ENCODE measurements at places on chromosomes 13 and 19. TPM values are rescaled to one million over a fixed set of nuclear protein-coding genes. Genes with fewer than 3 reads are reported as not detected.

The ZNF83 gene
- 31.9 TPM for total RNA-seq

The PLIN3 gene
- total RNA-seq = 157 TPM

The ZNF723 gene
- total RNA-seq = not detected

The IL12RB1 gene
- 0.36 TPM for total RNA-seq

The ZNF578 gene
- total RNA-seq = not detected

The ADPRHL1 gene
- 4.8 TPM for total RNA-seq

The ZNF541 gene
- 0.15 TPM for total RNA-seq

The CPB2 gene
- 0.28 TPM for total RNA-seq

The C19orf85 gene
- not detected for total RNA-seq

The LIG4 gene
- 8.2 TPM for total RNA-seq

DNA sequence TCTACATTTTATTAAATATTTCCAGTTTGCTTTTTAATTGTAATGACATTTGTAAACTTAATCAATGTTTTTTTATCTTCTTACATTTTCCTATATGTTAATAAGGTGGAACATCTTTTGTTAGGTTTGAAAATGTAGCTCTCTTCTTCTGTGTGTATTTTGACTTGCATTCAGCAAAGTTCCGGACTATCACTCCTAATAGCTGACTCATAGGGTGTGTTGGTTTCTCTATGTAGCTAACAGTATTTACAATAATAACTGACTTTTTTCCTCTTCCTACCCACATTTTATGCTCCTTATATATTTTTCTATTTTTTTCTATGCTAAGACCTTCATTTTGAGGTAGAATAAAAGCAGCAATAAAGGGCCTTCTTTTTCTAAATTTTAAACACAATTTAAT is 28.1 kb downstream of the MYO16 start:
- no peak for DNase-seq

DNA sequence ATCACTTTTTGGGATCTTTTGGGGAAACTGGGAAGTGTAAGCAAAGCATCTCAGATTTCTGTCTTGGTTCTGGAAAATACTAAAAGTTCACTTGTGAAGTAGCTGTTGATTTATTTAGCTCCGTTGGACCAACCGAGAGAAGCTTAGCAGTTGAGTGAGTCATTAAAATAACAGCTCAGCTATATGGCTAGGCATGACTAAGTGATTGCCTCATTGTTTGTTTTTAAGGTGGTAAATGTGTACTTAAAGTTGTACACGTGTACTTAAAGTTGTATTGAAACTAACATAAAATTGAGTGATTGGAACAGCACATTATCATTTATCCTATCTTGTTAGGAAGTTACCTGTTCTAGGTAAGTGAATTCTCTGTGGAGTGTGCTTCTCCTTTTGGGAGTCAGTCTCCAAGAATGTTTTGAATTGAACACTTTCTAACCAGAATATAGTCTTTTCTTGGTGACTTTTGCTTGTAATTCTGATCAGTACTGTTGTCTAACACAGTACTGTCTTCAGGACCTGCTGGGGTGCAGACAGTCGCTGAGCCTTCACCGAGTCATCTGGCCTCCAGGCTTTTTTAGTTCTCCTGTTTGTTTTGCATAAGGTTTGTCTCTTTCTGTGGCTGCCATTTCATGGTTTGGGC is 2.9 kb upstream of the DCUN1D2 start:
- DNase-seq = peak; percentile 79

DNA sequence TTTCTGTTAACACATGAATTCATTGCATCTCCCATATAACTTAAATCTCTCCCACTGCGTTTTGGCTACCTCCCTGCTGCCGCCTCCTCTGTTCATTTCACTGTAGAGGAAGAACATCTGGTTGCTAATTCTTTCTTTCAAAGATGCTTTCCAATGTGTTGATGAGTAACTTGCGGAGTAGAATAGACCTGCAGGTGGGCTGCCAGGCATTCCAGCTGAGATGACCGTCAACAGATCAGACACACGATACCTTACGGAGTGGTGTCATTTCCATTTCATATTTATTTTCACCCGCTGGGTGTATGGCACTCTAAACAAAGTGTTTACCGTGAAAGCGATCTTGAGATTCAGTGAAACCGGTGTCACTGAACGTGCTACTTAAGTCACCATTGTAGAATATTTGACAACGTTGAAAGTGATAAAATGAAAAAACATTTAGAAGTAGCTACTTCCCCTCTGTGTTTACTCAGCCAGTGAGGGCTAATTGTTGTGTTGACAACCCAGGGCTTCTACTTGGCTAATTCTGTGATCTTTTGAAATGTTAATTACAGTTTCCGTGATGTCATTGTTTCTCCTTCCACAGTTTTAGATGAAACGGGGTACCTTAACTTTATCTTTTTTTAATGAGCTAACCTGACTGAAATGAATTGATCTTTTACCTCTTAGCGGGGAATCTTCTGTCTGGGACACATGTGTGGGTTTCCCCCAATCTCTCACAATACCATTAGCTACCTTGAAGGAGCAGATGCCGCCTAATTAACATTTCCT is 228.5 kb upstream of the ARGLU1 start:
- DNase-seq = no peak

DNA sequence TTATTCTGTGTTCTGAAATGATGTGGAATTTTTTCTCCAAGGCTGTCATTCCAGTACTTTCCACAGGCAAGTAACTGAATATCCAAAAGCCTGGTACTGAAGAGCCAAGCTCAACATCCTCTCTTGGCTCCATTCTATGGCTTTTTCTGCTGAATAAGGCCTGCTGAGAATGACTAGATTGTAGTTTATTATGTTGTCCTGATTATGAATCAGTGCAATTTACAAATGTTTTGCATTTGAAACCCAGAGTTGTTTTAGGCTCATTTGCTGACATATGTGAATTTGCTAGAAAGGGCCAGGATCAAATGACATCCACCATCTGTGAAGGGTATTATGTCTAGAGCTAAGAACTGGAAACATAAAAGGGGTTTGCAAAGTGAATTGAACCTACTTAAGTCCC is 596.6 kb downstream of the KCTD12 start:
- DNase-seq = no peak

DNA sequence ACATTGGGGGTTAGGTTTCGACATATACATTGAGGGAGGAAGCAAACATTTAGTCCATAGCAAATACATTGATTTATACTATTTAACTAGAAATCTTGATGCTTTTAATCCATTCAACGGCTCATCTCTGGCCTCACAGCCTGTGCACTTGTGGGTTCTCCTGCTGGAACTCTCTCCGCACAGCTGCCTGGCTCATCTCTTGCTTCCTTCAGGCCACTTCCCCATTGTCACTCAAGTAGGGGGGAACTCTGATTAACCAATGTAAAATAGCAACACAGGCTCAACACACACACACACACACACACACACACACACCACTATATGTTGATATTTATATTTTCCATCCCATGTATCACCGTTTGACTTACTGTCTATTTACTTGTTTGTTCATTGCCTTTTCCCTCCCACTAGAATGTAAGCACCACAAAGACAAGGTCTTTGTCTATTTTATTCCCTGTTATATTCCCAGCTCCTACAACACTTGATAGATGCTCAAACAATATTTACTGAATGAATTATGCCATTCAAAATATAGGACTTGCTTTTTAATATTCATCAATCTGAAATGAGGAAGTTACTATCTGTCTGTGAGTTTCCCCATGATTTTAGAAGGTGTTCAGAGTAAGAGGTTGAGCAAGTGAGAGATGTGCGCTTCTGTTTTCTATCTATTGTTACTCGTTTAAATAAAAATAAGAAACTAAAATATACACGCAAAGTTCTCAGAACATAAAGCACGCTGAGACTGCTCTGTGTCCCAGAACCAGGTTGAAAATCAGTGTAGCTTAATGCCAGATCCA is 29.8 kb upstream of the PABPC3 start:
- DNase-seq = no peak

DNA sequence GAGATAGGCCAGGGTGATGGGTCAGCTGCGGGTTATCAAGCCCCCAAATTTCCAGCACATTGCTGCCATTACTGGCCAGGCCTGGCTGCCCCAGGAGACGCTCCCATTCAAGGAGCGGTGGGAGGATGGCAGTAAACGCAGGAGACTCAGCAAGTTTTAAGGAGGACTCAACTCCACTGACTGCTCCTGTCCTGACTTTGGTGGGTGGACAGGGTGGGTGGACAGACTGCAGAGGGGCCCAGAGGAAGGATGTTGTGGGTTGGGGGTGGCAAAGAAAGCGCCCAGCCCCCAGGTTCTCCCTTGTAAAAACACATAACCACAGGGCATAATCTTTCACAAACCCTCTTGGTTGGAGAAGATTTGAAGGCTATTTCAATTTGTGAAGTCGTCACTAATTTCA is 4.4 kb downstream of the GJB6 start:
- no peak for DNase-seq

GRCh38 chr19:887072-887471 is 5.9 kb downstream of the MED16 start:
- no peak for DNase-seq

DNA sequence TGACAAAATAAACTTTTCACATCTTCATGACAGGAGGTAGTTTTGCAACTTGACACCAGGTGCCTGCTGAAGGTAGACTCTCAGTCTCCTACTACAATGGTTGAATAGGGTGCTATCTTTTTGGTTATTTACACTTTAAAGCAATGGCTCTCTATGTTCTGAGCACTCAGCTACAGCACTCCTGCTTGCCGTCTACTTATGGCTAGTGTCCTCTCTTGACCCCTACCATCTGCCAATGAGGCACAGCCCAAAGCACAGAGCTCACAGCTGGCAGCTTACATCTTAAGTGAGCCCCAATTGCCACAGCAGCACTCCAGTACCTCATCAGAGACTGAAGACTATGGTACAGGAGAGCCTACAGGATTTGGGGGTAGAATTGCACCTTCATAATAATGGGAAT is 11.4 kb downstream of the ZNF708 start:
- DNase-seq = no peak

GRCh38 chr13:93726173-93726957 is 499.8 kb downstream of the GPC6 start:
- DNase-seq = no peak

DNA sequence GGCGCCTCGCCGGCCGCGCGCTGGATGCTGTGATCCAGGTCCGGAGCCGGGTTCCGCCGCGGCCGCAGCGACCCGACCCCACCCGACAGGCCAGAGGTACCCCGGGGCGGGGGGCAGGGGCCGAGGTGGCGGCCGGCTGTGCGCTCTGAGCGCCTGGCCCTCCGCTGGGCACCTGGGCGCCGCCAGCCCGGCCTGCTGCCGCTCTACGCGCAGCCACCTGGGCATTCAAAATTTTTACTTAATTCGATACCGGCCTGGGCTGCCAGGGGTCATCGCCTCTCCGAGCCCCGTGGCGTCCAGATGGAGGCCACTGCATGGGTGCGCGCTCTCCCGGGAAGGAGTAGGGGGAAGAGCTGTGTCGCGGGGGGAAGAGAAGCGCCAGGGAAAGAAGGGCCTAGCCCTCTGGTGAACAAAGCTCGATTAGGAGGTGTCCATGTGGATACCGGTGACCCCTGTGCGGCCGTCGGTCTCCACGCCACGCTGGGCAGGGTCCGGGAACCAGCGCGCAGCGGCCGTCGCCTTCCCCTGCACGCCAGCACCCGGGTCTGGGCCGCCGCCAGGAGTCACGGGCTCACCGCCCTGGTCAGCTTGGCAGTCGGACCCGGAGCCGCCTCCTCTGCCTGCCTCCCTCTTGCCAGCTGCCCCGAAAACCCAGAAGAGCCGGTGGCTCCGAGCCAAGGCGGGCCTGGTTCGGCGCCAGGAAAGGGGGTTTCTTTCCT is 666 bp downstream of the BIVM start:
- DNase-seq = no peak

DNA sequence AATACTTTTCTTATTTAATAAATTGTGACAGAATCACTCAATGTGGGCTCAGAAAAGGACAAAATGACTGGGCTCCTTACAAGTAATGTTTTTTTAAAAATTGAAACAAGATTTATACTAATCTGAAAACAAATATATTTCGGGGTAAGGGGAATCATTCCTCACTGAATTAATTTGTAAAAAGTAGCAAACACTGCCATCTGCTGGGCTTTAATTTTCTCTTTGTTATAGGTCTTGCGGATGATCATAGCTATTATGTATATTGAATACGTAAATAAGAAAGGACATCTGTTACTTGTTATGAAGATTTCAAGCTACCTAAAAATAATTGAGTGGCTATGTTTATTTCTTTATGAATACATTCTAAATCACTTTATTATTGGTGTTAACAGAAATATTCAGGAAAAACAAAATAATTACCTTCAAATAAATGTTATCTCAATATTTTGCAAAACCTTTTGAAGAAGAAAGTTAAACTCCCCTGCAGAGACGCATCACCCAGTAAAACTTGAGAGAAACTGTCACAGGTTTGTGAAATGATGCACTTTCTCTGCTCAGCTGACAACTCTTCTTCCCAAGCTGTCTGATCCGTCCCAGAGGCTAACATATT is 17.8 kb upstream of the ENOX1 start:
- peak; percentile 30 for DNase-seq

DNA sequence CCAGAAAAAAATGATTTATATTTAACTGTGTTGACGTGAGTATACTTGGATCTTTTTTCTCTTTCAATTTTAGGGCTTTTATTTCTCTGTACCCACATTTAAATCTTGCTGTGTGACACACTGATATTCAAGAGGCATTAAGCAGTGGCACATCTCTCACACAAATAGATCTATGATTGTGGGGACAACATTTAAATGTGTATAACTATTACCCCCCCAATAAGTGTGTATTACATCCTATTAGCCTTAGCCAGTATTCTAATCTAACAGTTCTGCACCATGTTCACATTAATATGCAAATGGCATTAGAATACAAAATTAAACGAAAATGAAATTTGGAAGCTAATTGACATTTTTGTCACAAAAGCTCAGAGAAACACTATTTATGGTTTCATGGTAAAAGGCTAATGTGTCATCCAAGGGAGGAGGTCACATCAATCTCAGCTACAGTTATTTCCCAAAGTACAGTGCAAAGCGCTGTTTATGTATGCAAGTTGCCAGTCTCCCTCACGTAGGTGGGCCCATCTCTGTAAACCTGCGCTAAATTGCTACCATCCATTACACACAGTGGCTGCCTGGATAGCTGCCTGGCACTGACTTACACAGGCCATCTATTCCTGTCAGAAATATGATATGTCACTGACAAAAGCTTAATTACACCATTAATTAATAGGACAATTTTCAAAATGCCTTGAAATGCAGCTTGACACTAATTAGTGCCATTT is 984.7 kb upstream of the PCDH9 start:
- DNase-seq = no peak

GRCh38 chr13:60155978-60156377 is 7.8 kb downstream of the DIAPH3 start:
- DNase-seq = no peak

DNA sequence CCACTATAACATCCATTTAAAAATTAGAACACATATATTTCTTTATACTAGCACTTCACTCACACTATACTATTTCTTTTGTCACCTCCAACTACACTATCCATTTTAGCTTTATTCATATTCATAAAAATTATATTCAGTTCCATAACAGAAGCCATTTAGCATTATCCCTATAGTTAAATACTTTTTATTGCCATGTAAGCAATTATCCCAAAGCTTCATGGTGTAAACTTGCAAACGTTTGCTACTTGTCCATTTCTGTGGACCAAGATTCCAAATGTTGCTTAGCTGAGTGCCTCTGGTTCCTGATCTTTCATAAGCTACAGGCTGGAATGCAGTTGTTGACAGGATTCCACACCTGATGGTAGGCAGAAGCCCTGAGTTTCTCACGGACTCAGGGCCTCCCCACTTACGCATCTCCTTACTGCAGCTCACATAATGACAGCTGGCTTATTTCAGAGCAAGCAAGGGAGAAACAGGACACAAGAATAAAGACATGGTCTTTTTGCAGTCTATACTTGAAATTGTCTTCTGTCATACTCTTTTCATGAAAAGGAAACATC is 1584.8 kb downstream of the SLITRK5 start:
- DNase-seq = no peak

- DNase-seq = no peak
Measured at GRCh38 chr19:54955376-54955775, 8.0 kb upstream of the NLRP7 start.

- no peak for DNase-seq
Measured at GRCh38 chr13:43019811-43020210, 3.6 kb upstream of the DNAJC15 start.
